ENCODE measurements at places on chromosomes 11 and 22.

- no peak for DNase-seq
Observed at GRCh38 chr22:41234815-41235695, 5.7 kb downstream of the CHADL start.

DNA sequence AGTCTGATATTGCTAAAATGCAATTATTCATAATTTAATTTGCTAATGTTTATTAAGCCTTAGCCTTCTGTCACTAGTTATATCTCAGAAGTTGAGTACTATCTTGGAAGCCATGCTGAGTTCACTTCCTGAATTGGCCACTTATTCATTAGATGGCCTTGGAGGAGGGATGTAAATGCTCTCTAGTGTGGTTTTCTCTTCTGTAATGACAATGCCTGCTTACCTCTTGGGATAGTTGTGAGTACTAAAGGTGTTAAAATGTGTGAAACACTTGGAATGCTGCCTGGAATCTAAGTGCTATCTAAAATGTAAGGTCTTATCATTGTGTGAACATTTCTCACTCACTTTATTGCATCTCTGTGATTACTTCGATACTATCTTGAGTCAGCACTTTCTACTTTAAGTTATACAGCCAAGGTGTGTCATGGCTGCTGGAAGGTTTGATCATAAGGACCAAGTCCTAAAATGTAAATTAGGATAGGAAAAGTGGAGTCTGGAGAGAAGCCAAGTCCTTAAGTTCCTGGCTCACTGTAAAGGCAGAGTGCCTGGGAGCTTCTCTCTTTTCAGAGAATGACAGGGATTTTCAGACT, 12.4 kb downstream of the GLYATL2 start:
- DNase-seq = no peak

DNA sequence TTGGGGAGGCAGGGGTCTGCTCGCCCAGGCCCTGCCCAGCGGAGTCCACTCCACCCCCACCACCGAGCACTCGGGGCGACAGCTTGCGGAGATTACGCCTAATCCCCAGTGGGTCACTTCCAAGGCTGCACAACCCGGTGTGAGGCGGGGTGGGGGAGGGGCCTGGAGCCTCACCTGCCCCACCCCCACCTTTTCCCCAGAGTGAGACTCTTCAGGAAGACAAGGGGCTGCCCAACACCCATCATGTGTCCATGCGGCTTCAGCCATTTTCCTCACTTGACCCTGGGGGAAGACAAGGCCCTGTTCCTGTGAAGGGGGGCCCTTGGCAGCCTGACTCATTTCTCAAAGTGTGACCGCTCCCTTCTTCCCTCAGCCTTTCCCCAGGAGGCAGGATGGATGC, 12.5 kb downstream of the SYNGR1 start:
- no peak for DNase-seq

- DNase-seq = no peak
Observed at GRCh38 chr11:34988294-34989255, 72.2 kb downstream of the PDHX start.

DNA sequence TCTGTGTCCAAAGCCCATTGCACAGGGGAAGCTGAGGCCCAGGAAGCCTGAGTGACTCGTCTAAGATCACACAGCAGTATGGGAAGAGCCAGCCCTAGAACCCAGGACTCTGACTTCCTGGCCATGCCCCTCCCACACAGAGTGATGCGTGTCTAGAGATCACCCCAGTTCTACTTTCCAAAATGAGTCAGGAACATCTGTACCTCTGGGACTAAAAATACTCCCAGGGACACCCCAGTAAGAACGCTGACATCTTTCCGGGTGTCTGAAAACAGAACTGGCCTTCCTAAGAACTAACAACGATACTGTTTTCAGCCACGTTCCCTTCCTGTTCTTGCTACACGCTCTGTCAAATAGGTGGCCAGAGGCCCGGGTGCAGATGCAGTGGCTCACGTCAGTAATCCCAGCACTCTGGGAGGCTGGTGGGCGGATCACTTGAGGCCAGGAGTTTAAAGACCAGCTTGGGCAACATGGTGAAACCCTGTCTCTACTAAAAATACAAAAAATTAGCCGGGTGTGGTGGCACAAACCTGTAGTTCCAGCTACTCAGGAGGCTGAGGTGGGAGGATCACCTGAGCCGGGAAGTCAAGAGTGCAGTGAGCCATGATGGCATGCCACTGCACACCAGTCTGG, 21.7 kb upstream of the PDGFB start:
- DNase-seq = no peak

DNA sequence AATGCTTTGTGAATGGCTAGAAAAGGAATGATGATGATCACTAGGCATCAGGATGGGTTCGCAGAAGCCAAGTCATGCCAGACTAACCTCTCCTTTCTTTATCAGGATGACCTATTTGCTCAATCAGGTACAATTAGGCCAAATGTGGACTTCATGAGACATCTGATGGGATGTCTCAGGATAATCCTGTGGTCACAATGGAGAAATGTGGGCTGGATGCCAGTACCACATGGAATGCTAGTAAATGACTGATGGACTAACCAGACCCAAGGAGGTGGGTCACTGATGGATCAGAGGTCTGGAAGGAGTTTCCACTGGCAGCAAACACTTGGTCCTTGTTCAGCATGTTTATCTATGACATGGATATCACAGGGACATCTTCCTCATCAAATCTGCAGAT, 94.8 kb upstream of the PHOX2A start:
- no peak for DNase-seq

- peak; percentile 23 for DNase-seq
Observed at GRCh38 chr11:17014833-17015626, 816 bp upstream of the PLEKHA7 start.

- DNase-seq = no peak
Observed at GRCh38 chr11:128045094-128045725, 542.1 kb downstream of the ETS1 start.

GRCh38 chr11:68541116-68541515, 80.6 kb downstream of the PPP6R3 start:
- no peak for DNase-seq

GRCh38 chr11:35531246-35531645, 5.8 kb upstream of the PAMR1 start:
- DNase-seq = no peak

DNA sequence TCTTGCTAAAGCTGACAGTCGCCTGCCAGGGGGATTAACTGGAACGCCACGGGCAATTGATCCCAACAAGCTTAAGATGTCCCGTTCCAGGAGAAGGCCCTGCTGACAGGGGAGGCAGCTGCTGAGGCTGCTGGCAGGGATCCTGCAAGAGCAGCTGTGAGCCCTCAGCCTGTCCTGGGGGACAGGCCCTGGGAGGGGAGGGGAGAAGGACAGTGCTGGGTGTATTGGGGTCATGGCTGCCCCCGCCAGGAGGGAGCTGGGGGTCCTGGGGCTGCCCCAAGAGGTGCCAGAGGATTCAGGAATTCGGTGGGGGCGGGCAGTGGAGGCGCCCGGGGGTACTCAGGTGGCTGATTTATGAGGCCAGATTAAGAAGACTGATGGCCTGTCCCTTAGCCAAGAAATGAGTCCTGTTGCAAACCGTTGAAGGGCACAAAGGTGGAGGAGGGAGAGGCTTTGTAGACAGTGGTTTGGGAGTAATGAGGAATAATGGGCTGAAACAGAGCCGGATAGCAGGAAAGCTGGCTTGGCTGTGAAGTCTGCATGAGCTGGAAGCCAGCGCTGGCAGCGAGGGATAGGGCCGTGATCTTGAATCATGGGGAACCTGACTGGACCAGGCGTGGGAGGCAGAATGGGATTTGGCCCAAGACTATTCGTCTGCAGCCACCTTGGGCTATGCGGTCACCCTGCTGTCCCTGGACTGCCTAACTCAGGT, 133.5 kb downstream of the CACNA1I start:
- no peak for DNase-seq

DNA sequence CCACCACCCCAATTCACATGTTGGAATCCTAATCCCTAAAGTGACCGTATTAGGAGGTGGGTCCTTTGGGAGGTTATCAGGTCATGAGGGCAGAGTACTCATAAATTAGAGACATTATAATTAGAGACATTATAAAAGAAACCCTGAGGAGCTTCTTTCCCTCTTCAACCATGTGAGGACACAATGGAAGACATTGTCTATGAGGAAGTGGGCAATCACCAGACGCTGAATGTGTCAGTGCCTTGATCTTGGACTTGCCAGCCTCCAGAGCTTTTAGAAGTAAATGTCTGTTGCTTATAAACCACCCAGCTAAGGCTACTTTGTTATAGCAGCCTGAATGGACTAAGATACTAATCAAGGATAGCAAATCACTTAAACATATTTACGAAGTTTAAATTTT, 14.8 kb downstream of the GAB2 start:
- no peak for DNase-seq

DNA sequence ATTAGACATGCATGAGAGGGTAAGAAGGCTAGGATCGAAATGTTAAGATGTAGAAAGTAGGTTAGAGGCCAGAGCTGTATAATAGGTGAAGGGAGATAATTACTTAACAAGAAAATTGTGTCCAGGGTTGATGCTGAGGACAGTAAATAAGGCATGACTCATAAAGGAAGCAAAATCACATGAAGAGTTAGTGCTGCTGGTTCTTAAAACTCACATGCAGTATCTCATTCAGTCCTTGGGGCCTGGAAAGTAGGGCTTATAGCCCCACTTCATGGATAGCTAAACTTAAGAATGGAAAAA, 130.2 kb downstream of the NCAM1 start:
- DNase-seq = no peak

GRCh38 chr11:57932105-57932504, 91.6 kb upstream of the OR9Q1 start:
- DNase-seq = no peak

DNA sequence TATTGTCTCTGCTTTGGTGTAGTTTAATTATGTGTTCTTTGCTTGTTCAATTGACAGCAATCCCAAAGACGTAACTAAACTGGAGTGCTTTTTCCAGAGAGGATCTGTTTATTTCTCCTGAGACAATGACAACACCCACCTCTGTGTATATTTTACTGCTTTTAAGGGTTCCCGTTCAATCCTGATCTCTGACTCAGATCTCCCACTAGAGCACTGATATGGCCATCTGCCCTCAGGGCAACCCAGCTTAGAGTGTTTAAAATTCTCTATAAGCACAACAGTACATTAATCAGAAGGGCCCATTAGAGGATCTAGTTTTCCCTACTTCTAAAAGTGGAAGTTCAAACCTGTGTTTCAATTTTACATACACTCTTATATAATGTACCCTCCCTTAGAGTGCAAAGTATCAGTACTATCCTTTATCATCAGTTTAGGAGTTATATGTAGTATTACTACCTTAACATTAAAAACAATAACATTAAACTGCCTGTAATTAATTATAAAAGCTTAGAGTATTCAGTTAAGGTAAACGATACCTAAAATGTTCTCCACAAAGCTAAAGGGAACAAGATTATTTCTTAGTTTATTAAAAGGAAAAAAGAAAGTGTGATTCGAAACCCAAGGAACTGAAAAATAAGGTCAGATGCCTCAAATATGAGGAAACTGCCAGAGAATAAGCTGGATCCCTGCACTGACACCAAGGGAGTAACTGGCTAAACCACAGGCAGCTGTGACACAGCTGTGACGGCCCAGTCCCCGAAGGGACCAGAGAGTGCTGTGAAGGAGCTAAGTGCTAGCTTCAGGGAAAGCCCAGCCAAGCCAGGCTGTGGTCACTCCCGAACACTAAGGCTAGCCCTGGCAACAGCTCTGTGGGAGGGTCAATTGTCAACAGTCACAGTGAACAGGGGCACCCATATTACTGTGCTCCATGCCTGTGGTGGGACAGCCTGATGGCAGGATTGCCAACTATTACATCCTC, 15.2 kb downstream of the UFD1 start:
- DNase-seq = no peak

DNA sequence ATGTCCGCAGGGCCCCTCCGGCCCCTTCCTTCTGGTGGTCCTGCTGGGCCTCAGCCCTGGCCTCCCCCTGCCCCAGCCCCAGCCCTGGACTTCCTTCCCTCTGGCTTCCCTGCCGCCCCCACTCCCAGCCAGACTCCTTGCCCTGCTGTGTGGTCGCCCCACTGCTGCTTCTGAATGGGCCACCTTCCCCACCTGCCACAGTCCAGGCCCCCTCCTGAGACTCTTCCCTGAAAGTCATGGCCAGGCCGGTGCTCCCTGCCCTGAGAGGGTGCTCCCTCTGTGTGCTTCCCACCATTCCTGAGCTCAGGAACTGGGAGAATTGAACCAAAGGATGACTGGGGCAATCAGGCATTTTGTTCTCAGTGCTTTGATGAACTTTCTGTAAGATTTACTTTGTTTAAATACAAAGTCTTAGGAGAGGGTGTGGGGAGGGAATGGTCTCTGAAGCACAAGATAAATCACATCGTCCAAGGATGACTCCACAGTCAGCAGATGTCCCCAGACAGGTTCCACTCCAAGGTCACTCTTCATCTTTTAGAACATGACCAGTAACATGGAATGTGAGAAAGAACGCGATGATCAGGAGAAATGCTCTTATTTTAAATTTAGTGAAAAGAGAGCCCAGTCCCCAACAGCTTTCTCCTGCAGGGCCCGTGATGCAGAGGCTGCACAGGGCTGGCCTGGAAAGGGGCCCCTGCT, 774 bp downstream of the APOBEC3D start:
- DNase-seq = no peak

DNA sequence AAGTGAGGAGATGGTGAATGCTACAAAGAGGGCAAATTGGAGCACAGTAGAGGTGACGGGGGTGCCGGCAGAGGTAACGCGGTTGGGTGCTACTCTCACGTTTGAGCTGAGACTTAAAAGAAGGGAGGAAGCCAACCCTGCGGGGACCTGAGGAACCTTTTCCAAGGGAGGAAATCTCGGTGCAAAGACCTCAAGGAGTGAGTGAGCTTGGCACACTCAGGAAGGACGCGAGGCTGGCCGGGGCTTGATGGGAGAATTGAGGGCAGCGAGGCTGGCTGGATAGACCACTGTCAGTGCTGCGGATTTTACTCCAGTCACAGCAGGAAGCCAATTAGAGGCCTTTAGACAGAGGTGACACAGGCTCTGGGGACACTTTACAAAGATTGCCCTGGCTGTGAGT, 25.0 kb downstream of the TSKU start:
- no peak for DNase-seq

- no peak for DNase-seq
Observed at GRCh38 chr11:116955949-116956348, 118.5 kb upstream of the APOA1 start.

DNA sequence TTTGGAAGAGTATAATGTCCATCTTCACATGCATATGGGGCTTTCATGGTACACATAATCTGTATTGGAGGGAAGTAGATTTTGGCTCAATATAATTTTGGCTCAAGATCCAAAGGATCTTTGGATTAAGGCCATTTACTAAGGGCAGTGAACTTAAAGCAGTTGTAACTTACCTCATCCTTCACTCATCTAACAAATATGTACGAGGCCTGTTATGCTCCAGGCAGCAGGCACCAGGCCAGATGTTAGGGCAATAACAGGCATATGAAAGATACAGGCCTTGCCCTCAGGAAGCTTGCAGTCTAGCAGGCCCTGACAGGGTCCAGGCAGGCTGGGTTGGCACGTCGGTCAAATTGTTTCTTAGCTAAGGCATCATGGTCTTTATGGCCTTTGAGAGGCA, 44.6 kb downstream of the LIF start:
- DNase-seq = no peak

DNA sequence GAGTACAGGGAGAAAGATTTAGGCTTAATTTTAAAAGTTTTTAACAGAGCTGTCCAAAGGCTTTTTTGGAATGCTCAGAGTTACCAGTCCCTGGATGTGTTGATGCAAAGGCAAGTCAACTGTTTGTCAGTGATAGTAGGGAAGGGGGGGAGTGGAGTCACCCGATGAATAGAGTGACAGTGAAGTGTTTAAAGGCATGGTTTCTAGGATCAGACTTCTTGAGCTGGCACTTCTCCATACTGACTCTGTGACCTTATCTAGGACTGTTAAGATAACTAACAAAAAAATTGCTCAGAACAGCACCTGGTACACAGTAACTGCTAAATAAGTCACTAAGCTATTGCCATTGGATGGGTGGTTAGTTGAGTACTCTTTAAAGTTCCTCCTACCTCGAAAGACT, 11.3 kb upstream of the RAG2 start:
- no peak for DNase-seq
